Activated naive CD4-positive, alpha-beta T cell treated with anti-CD3 and anti-CD28 coated beads for 36 hours (primary cell): ENCODE measurements at places on chromosomes 12 and 14.

DNA sequence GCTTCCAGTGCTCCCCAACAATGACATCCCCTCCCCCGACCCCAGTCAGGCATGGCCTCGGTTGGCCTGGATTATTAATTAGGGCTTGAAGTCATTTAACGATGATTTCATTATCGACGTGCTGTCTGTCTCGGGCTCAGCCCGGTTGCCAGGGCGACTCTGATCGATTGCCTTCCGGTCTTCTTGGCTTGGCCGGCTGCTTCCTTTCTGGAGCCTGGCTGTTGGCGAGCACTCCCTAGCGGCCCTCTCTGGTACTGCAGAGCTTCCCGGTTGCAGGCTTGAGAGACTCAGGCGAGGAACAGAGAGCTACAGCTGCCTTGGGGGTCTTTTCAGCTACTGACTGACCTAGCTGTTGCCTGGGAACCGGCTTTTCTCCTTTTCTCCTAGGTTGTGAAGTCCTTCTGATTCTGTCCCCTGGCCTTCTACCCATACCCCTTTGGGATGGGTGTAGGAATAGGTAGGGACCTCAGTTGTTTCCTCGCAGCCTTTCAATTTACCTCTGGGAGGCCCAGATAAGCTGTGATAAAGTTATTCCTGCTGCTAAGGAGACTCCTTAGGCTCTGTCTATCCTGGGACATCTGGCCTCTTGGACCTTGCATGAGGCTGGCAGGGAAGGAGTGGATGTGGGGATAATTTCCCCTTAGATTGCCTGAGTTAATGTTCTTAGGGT, 5.5 kb upstream of the CISTR start:
- peak; percentile 92 for DNase-seq

DNA sequence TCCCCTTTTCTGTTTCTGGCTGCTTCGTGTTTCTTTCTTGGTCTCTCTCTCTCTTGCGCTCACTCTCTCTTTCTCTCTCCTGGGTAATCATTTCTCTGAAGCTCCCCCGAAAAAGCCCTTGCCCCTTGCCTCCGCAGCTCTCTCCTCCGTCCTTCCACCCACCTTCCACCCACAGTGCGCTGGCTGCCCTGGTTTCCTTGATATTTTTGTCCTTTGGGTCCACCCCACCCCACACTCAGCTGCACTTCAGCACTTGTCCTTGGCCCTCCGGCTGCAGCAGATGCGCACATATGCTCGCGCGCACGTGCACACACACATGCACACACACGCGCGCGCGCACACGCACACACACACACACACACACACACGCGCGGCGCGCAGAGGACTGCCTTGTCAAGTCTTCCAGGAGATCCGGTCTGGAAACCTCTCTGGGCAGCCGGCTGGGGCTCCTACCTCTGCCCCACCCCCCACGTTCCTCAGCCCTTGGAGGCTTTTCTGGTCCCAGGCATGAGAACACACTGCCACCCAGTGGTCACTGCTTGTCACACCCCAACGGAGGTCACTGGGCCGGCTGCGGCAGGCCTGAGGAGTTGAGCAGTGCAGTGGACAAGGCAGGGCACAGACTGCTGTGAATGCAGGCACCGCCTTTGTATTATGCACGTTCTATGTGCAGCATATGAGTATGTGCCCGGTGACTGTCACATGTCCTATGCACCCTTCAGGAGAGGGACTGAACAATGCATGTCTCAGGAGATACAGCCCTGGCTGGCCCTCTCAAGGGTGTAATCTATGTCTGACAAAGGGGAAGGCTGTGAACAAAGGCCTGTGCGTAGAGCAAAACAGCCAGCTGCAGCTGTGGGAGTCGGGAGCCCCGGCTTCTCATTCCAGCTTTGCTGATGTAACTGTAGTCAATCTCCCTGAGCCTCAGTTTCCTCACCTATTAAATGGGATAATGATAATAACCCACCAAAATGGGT, 6.5 kb downstream of the LAG3 start:
- peak; percentile 96 for DNase-seq

- DNase-seq = no peak
Observed at GRCh38 chr12:132046561-132046960, 96.8 kb downstream of the EP400 start.

GRCh38 chr12:117273091-117273490, 82.8 kb upstream of the FBXO21 start:
- DNase-seq = no peak

GRCh38 chr14:68131907-68132306, 312.3 kb downstream of the RAD51B start:
- no peak for DNase-seq

GRCh38 chr12:52190860-52191729, 719 bp downstream of the KRT80 start:
- DNase-seq = no peak

GRCh38 chr14:105351920-105352851, 37.6 kb downstream of the PACS2 start:
- peak; percentile 96 for DNase-seq

- DNase-seq = no peak
Observed at GRCh38 chr14:100278702-100279101, 27.5 kb downstream of the SLC25A29 start.

DNA sequence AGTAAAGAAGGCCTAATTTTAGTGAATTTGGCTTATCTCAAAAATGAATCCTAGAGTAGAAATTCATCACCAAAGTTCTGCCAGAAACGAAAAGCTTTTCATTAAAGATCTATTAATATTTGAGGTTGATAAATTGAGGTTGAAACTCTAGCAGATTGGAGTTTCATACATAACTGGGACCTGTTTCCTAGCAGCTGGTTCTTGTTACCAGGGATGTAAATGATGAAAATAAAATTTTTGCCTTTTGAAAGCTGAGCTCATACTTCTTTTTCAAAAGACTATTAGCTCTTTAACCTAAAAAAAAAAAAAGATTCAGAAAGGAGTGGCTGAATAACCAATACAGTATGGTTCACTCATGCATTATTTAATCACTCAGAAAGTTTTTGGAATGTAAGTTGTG, 98.3 kb downstream of the PTGER2 start:
- DNase-seq = no peak

- DNase-seq = no peak
Observed at GRCh38 chr12:130184404-130185090, 22.3 kb downstream of the FZD10 start.

DNA sequence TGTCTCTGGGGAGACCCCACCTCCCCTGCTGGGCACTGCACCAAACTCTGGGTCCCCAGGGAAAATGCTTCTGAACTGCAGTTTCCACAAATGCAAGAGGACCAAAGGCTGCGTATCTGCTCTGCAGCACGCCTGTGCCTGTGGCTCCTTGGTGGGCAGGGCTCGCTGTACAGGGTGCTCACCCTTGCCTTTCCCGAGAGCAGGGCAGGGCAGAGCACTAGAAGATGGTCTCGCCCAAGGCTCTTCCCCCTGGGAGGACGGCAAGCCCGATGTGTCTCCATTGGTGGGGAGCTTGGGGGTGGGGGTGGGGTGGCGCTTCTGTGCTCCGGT, 175.3 kb upstream of the RTL1 start:
- no peak for DNase-seq

DNA sequence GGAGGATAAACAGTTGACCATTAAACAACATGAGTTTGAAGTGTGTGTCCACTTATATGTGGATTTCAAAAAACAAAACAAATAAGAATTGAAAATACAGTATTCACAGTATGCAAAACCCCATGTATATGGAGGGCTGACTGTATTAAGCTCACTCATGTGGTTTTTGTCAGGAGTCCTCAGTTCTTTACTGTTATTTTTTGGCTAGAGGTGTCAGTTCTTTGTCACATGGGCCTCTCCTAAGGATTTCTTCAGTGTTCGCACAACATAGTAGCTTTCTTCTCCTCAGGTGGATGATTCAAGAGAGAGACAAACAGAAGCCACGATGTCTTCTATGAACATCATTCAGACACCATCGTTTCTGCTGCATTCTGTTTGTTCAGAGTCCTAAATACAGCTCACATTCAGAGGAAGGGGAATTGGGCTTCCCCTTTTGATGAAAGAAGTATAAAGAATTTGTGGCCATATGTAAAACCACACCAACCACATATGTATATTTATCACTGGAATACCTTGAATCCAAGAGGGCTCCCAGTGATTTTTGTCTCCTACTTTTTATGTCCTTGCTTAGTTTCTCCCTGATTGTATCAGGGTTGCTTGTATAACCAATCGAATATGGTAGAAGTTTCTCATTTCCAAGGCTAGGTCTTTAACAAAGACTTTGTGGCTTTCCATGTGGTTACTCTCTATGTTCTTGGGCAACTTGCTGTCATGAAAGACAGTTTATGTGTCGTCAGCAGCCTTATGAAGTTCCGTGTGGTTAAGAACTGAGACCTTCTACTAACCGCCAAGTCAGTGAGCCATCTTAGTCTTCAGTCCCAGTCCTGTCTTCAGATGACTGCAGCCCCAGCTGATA, 18.9 kb downstream of the MNAT1 start:
- peak; percentile 78 for DNase-seq

GRCh38 chr12:127162307-127162706, 1104.7 kb upstream of the TMEM132C start:
- no peak for DNase-seq

GRCh38 chr14:94356379-94357056, 31.9 kb downstream of the SERPINA1 start:
- no peak for DNase-seq

DNA sequence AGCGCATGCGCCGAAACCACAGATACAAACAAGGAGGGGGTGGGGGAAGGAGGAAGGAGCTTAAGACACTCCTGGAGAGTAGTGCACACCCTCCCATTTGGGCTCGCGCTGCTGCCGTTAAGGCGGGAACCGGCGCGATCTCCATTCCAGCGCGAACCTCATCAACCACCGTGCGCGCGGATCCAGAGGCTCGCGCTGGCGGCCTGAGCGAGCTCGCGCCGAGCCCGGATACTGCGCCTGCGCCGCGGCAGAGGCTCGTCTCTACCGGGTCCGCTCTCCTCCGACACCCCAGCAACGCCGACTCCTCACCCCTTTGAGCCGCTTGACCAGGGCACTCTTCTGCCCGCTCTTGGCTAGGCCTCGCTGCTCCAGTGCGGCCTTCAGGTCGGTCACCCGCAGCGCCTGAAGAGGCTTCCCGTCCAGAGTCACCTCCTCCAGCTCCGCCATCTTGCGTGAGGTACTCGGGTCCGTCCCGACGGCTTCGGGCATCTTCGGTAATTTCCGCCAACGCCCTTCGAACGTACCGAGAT, at the start of gene ACIN1:
Gene ACIN1, minus strand, starts transcription at position 471 of the 530 bp plus-strand sequence. Its CDS starts 24 bp downstream, at position 447.
- DNase-seq = peak; percentile 79

- DNase-seq = no peak
Observed at GRCh38 chr12:111715279-111715678, 29.4 kb downstream of the ACAD10 start.

DNA sequence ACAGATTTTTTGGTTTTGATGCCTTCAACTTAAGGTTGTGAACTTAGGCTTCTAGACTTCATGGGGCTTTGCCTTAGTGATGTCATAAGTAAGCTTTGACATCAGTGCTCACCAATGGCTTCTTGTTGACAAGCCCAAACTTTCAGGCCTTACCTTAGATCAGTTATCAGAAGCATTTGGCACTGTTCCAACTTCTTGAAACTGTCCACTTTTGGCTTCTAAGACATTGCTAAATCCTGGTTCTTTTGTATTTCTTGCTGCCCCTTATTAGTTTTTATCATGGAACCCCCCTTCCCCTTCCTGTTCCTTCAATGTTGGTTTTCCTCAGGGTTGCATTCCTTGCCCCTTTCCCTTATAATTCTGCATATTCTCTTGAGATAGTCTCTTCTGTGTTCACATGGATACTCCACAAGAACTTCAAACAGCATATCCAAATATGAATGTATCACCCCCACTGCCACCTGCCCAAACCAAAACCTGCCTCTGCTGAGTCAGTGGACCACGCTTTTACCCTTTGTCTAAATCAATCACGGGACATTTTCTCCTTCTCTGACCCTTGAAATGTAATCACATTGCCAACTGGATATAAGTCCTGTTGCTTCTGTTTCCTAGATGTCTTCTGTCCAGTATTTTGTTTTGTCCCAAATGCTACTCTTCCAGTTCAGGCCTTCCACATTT, 7.9 kb downstream of the PFKM start:
- no peak for DNase-seq

DNA sequence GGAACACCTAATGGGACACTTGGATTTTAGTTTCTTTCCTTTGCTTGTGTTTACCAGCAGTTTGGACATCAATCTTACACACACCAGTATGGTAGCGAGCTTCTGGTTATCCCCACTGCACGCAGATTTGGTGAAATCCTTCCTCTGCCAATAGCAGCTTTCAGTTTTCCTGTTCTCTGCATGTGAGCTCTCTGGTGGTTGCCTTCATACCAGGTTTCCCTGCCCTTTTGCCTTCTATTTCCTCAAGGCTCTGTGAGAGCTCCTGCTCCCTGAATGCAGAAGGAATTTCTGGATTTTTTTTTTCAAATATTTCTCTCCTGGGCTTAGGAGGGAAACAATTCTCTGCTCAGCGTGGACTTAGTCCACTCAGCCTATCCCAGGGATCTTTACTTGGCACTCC, 93.0 kb upstream of the CCDC91 start:
- DNase-seq = no peak

DNA sequence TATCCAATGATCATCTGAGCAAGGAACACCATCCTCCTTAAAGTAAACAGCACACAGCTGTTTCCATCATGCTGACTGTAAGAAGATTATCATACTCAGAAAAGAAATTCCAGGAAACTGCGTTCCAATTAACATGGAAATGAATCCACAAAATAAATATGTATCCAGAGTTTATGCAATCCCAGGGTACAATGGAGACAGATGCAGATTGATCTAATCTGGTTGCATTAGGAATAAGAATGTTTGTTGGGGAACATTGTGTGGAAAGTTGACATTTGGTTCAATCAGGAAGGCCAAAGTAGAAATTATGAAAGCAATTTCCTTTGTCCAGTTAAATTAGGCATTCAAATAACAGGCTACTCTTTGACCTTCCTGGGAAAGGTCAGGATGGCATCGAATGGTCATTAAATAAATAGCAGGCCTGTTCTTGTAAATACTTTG, 236.9 kb upstream of the AMIGO2 start:
- no peak for DNase-seq

DNA sequence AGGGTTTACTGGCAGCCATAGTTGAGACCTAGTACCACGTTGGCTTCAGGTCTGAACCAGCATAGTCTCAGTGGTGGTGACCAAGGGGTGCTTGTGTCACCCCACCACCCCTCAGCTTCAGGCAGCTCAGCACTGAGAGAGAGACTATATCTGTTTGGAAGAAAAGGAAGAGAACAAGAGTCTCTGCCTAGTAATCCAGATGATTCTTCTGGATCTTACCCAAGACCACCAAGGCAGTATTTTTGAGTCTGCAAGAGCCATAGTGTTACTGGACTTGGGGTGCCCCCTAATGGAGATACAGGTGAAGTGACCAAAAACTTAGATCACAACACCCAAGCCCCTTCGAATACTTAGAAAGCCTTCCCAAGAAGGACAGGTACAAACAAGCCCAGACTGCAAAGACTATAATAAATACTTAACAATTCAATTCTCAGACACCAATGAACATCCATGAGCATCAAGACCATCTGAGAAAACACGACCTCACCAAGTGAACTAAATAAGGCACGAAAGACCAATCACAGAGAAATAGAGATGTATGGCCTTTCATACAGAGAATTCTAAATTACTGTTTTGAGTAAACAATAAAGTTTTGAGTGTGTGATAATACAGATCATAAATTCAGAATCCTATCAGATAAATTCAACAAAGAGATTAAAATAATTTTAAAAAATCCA, 107.0 kb downstream of the HELB start:
- DNase-seq = peak; percentile 59

GRCh38 chr14:29271669-29272068, 505.1 kb downstream of the FOXG1 start:
- no peak for DNase-seq
